ENCODE measurements at places on chromosomes 3 and 15.

DNA sequence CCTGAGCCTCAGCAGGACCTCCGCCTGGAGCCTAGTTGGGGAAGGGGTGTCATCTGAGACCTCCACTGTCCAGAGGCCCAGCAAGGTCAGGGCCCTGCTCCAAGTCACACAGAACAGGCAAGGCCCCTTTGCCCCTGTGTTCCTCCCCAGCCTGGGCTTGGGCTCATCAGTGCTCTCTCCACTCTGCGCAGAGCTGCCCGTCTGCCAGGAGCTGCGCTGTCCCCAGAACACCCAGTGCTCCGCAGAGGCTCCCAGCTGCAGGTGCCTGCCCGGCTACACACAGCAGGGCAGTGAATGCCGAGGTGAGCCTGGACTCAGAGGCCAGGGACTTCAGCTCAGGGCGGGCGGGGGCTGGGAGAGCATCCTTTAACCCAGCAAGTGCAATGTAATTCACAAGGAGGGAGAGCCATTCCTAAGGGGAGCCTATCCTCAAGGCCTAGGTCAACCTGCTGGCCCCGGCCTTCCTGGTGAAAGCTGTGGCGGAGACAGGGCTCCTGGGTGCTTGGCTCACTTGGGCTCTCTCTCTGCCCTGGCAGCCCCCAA is 7.7 kb downstream of the STAB1 start:
- DNase-seq: no peak

DNA sequence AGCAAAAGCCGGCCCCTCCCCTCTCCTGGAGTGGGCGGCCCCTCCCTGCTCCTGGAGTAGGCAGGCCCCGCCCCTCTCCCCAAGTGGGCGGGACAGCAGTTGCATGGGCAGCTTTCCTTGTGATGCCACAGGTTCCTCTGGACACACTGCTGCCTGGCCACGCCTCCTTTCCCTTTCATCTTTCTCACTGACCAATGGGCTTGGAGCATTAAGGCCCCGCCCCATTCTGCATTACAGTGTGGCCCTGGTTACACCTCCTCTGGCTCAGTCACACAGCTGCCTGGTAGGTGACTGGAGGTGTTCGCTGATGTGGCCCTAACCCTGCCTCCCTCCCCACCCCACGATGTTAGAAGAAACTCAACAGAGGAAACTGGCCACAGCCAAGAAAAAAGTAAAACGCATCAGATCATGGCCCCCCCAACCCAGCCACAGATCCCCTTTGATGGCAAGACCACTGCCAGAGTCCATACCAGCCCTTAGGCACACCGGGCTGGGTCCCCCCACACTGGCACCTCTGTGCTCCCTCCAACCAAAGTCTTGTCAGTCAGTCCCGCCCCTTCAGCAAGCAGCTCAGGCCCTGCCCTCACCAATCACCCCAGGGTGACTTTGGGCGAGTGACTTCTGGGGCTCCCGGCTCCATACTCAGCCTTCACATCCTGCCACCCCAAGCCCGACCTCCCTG is 84.3 kb downstream of the ADAMTS7 start:
- no peak for DNase-seq

DNA sequence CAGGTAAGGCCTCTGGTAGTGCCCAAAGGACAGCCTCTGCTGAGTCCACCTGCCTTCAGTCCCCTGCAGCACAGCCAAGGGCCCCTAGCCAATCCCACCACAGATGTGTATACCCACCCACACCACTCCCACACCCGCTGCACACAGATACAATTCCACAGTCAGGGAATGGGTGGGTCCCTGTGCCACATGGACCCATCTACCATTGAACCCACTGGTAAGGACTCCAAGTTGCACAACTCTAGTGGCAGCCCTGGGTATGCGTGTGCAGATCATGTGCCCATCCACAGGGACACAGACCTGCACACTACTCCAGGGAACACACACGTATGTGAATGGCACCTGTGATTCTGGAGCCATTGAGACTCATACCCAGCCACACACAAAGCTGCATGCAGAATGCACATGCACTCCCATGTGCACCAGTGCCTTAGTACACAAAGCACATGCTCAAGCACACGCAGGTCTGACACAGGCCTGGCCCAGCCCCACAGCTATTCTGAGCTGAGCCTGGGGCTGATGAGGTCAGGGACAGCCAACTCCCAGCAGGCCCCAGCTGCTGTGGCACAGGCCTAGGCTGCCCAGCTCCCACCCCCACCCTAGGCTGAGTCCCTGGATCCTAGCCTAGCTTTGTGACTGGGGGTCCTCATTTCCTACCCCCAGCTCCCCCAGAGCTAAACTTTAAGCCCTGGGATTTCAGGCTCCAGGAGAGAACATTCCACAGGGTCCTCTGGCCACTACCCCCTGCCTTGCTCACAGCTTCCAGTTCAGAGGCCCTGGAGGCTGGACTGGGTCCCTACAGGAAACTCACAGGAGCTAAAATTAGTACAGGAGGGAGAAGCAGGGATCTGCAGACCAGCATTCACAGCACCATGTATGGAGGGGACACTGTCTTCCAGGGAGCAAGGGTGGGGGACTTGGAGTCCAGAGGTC is 2.7 kb upstream of the ALS2CL start:
- no peak for DNase-seq

- DNase-seq: peak; percentile 74
Observed at GRCh38 chr3:11719406-11720303, 75.9 kb upstream of the VGLL4 start.

DNA sequence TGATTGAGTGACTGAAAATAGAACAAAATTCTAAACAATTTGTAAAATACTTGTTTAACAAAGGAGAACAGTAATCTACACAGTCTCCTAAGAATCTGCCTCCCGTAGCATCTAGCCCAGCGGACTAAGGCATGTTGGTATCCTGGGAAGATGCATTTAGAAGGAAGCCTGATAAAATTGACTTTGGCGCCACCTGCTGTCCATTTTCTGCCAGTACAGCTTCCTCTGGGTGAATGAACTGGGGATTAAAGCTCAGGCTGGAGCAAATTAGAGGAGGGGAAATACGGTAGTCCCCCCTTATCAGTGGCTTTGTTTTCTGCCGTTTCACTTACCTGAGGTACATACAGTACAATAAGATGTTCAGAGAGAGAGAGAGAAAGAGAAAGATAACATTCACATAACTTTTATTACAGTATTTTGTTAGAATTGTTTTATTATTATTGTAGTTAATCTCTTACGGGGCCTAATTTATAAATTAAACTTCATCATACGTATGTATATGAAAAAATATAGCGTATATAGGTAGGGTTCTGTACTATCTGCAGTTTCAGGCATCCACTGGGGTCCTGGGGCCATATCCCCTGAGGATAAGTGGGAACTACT is 191.6 kb downstream of the GAP43 start:
- DNase-seq: peak; percentile 52

DNA sequence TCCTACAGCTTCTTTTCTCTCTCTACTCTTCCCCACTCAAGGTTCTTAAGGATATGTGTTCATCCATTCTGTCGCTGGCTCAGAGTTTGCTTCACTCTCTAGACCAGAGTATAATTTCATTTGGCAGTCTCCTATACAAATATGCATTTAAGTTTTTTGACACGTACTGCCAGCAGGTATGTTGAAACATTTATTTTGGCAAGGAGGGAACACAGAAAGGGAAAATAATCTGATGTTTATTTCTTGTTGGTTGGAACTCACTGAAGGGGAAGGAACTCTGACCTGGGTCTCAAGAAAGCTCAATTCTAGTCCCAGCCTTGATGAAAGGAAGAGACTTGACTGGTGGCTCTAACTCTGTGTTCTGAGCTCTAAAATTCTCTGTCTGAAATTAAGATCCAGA is 21.6 kb downstream of the FANCD2 start:
- DNase-seq: no peak

GRCh38 chr15:79505956-79506355 is 73.8 kb downstream of the MINAR1 start:
- no peak for DNase-seq

GRCh38 chr3:69072928-69073327 is 7.2 kb downstream of the UBA3 start:
- DNase-seq: no peak

GRCh38 chr3:190504354-190505125 is 9.3 kb upstream of the IL1RAP start:
- DNase-seq: no peak

DNA sequence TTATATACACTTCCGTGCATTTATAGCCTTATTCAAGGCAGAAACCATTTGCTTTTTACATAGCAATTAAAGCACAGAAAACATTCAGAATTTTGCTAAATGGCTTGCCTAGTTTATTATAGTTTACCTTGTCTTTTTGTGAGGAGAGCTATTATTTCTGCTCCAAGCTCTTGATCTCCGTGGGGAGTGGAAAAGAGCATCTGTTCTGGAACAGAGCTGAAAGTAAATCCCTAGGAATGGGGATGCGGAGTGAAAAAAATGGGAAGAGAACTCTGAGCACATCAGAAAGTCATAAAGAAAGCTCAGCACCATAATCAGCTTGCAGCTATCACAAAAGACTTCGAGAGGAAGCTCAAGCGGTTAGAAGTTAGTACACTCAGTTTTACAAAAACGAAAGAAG is 1006.7 kb downstream of the ROBO2 start:
- no peak for DNase-seq

GRCh38 chr15:66004618-66005262 is 135.4 kb downstream of the RAB11A start:
- no peak for DNase-seq

DNA sequence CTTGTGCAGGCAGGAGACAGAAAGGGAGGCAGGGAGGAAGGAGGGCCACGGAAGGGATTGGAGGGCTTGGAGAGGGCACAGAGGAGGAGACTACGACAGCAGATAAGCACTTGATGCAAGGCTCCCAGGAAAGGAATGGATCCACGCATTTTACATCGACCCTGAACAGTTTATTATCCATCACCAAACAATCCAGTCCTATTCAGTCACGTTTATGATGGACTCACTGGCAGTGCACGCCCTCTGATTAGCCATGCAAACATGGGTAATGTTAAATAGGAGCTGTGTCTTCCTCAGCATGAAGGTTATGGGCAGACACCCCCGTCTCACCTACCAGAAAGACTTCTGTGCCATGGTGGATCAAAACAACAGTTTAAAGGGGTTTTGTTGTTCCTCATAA is 80.2 kb upstream of the SNRK start:
- DNase-seq: no peak

- DNase-seq: no peak
Observed at GRCh38 chr15:74129586-74130154, 716 bp upstream of the ISLR2 start.

- no peak for DNase-seq
Observed at GRCh38 chr3:34312684-34313083, 514.3 kb downstream of the PDCD6IP start.

GRCh38 chr3:57862894-57863293 is 106.8 kb downstream of the SLMAP start:
- no peak for DNase-seq
